ENCODE measurements at places on chromosomes 3 and 15.

DNA sequence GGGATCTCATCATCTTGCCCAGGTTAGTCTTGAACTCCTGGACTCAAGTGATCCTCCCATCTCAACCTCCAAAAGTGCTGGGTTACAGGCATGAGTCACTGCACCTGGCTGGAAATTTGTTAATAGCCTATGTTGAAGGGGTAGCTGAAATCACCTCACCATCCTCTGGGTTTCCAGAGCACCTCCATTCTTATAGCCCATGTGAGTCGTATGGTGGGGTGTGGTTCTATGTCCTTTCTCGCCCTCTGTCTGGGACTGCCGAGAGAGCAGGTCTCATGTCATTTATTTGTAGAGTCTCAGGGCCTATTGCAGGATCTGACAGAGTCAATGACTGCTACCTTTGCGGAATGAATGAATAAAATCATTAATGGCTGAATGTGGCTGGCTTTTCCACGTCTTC, 20.9 kb downstream of the CEMIP start:
- DNase-seq: no peak

DNA sequence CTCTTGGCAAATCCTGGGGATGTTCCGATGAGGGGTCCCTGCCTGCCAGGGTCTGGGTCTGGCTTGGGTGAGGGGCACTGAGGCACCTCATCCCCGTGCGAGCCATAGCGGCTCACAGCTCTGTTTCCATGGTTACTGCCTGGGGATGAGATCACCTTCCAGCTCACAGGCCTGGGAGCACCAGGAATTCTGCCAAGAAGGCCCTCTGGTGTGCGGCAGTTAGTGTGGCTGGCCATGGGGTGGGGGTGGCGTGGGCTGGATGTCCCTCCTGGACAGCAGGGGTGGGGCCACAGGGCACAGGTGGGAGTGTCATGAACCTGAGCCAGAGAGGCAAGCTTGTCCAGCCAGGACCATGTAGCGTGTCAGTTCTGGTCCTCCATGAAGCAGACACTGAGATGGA, 22.1 kb upstream of the PRR23E start:
- DNase-seq: peak; percentile 41

GRCh38 chr3:98049271-98049670, 14.2 kb upstream of the GABRR3 start:
- no peak for DNase-seq

GRCh38 chr3:167863811-167864551, 128.5 kb downstream of the SERPINI1 start:
- DNase-seq: no peak

GRCh38 chr3:86175593-86176444, 815.1 kb downstream of the VGLL3 start:
- no peak for DNase-seq

DNA sequence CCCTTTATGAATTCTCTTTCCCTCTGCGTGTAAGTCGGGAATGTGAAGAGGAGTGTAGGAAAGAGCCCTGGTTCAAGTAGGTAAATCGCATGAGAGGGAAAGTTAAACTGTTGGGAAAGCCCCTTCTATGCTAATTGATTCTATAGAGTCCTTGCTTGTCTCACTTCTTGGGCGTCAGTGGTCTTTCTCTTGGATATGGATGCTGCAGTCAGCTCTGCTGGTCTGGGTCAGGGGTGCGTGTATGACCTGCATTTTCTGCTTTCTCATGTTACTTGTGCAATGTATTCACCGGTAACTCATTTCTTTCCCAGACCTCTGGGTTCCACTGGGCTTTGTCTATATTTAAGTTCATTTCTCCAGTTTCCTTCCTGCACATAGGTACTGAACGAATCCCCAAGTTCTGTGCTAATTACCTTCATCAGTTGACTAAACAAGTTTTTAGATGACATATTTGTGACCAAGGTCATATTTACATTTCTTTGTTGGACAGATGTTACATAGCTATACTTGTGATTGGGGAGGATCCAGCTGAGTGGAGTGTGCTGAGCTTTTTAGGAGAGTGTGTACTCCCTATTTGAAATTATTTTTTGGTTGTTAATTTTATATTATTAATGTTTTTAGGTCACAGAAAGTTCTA, 1.4 kb downstream of the SETD5 start:
- no peak for DNase-seq

GRCh38 chr15:65470866-65471265, 46.6 kb downstream of the DPP8 start:
- DNase-seq: no peak

GRCh38 chr15:89358435-89358754, 23.8 kb upstream of the POLG start:
- no peak for DNase-seq

GRCh38 chr3:58884453-58884852, 165.4 kb downstream of the CFAP20DC start:
- DNase-seq: no peak

- no peak for DNase-seq
Measured at GRCh38 chr3:105542282-105543019, 175.7 kb downstream of the ALCAM start.

Measured in NCI-H2107 (cell line).